ENCODE measurements at places on chromosomes 6 and 20. TPM values are rescaled to one million over a fixed set of nuclear protein-coding genes. Genes with fewer than 3 reads are reported as not detected.

Gene SLX4IP
- total RNA-seq = 1.1 TPM

Gene ZMYND8
- total RNA-seq = 35.3 TPM

Gene C20orf141
- total RNA-seq = not detected

Gene FAM217B
- total RNA-seq = 17.6 TPM

Gene VIP
- 1.2 TPM for total RNA-seq

Gene DOK5
- total RNA-seq = 11.6 TPM

Gene BTN1A1
- total RNA-seq = not detected

- H3K36me3 ChIP-seq = no peaks in the 10 kb centered on the region
- H3K4me1 ChIP-seq = no peaks in the 10 kb centered on the region
- no peaks in the 10 kb centered on the region for H3K27me3 ChIP-seq
- H3K4me3 ChIP-seq = no peak overlapping the region
- no peak overlapping the region for H3K27ac ChIP-seq
Measured at GRCh38 chr6:69044534-69044933, 409.5 kb downstream of the ADGRB3 start.

- no peak overlapping the region for H3K4me3 ChIP-seq
- no peak overlapping the region for H3K27ac ChIP-seq
- no peaks in the 10 kb centered on the region for H3K27me3 ChIP-seq
- DNase-seq = no peak
Measured at GRCh38 chr6:17004269-17004668, 97.6 kb upstream of the STMND1 start.

GRCh38 chr6:112503091-112503596 is 156.0 kb downstream of the RFPL4B start:
- DNase-seq = no peak
- no peak overlapping the region for H3K27ac ChIP-seq
- no peaks in the 10 kb centered on the region for H3K36me3 ChIP-seq

GRCh38 chr6:77462359-77463307 is 658 bp downstream of the HTR1B start:
- DNase-seq = no peak
- H3K4me1 ChIP-seq = no peaks in the 10 kb centered on the region
- peaks cover 4% of the 10 kb centered on the region for H3K27me3 ChIP-seq
- no peaks in the 10 kb centered on the region for H3K36me3 ChIP-seq
- peak overlapping the region; percentile 49 for H3K4me3 ChIP-seq

DNA sequence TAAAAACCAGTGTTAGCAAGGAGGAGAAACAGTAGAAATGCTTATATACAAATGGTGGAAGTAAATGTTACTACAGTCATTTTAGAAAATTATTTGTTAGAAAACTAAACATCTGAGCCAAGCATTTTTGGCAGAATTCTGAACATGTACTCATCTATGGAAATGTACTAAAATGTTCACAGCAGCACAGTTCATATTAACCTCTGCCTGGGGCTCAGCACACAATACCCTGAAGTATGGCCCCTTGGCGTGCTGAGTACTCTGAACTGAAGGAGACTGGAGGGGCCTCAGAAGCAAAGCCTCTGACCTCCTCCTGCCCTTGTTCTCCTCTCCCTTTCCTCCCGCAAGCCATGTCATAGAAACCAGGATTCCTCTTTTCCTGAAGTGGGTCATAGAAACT is 66.2 kb upstream of the RALGAPA2 start:
- H3K27ac ChIP-seq = no peak overlapping the region
- H3K4me1 ChIP-seq = peaks cover 37% of the 10 kb centered on the region
- no peaks in the 10 kb centered on the region for H3K27me3 ChIP-seq
- no peak overlapping the region for H3K4me3 ChIP-seq
- no peak for DNase-seq

GRCh38 chr6:4130357-4130987 is 4.9 kb downstream of the ECI2 start:
- H3K27ac ChIP-seq = no peak overlapping the region
- no peaks in the 10 kb centered on the region for H3K27me3 ChIP-seq
- peaks cover 59% of the 10 kb centered on the region for H3K36me3 ChIP-seq
- H3K4me1 ChIP-seq = peaks cover 11% of the 10 kb centered on the region
- no peak overlapping the region for H3K4me3 ChIP-seq
- DNase-seq = no peak

DNA sequence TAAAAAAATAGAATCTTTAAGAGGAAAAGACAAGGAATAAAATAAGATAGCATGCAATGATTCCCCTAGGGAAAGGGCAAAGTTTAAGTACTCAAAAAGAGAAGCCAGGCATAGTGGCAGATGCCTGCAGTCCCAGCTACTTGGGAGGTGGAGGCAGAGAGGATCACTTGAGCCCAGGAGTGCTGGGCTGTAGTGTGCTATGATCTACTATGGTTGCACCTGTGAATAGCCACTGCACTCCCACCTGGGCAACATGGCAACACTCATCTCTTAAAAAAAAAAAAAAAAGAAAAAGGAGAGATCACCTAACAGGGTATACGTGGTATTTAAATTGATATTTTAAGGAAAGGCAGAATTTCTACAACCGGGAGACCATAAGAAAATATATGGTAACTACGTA is 16.0 kb downstream of the EPHA7 start:
- DNase-seq = no peak
- H3K27ac ChIP-seq = no peak overlapping the region
- H3K36me3 ChIP-seq = no peaks in the 10 kb centered on the region
- H3K4me1 ChIP-seq = no peaks in the 10 kb centered on the region
- H3K27me3 ChIP-seq = no peaks in the 10 kb centered on the region
- H3K4me3 ChIP-seq = no peak overlapping the region

GRCh38 chr6:83086751-83087150 is 19.3 kb downstream of the DOP1A start:
- no peak for DNase-seq
- H3K27me3 ChIP-seq = no peaks in the 10 kb centered on the region
- H3K36me3 ChIP-seq = no peaks in the 10 kb centered on the region
- H3K27ac ChIP-seq = no peak overlapping the region
- H3K4me1 ChIP-seq = no peaks in the 10 kb centered on the region

- peaks cover 13% of the 10 kb centered on the region for H3K4me1 ChIP-seq
- no peak overlapping the region for H3K27ac ChIP-seq
- DNase-seq = no peak
Measured at GRCh38 chr6:139380168-139380567, 5.7 kb upstream of the CITED2 start.

DNA sequence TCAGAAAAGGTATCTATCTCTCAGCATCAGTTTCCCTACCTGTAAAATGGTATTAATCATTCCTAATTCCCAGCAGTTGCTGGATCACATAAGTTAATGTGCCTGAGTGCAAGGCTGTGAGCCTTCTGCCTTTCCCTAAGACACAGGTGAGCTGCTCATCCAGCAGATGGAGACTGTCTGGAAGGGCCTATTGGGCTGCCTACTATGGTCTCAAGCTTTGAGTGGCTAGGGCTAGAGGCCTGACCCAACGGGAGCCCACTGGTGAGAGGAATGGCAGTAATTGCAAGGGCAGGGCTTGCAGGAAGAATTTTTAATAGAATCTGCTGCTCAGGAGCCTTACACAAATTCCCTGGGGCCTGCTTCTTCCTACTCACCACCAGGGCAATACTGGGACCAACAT is 4.3 kb downstream of the KHDC1 start:
- no peak for DNase-seq
- H3K4me1 ChIP-seq = peaks cover 5% of the 10 kb centered on the region

GRCh38 chr6:15239616-15240364 is 6.1 kb upstream of the JARID2 start:
- no peaks in the 10 kb centered on the region for H3K4me1 ChIP-seq
- DNase-seq = no peak
- no peaks in the 10 kb centered on the region for H3K27me3 ChIP-seq
- H3K4me3 ChIP-seq = no peak overlapping the region

- no peaks in the 10 kb centered on the region for H3K4me1 ChIP-seq
- no peak overlapping the region for H3K27ac ChIP-seq
- no peak overlapping the region for H3K4me3 ChIP-seq
- no peaks in the 10 kb centered on the region for H3K36me3 ChIP-seq
- H3K27me3 ChIP-seq = no peaks in the 10 kb centered on the region
Measured at GRCh38 chr6:118501765-118502164, 46.3 kb upstream of the PLN start.

GRCh38 chr6:10418862-10419748 is 4.2 kb upstream of the TFAP2A start:
- peaks cover 74% of the 10 kb centered on the region for H3K27me3 ChIP-seq
- no peak for DNase-seq

DNA sequence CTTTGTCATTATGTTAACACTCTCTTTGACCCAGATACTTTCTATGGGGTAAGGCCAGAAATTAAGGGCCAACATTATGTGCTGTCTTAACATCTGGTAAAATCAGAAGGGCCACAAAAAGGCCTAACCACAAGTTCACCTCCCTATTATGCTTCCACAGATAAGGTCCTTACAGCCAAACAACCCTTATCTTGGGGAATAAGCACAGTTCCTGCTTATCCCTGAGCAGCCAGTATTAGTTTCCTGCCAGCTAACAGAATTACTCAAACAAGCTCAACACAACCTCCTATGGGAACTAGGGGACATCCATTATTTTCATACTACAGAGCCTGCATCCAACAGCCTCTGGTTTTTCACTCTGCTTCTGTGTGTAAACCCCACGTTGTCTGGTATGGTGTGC is 724.8 kb downstream of the HACE1 start:
- H3K36me3 ChIP-seq = no peaks in the 10 kb centered on the region
- H3K27ac ChIP-seq = no peak overlapping the region
- no peaks in the 10 kb centered on the region for H3K27me3 ChIP-seq
- no peaks in the 10 kb centered on the region for H3K4me1 ChIP-seq
- H3K4me3 ChIP-seq = no peak overlapping the region
